ENCODE measurements at places on chromosomes 4 and X. TPM values are rescaled to one million over a fixed set of nuclear protein-coding genes. Genes with fewer than 3 reads are reported as not detected.

Gene SLC49A3
- total RNA-seq = 1.6 TPM

Gene FREM3
- 3.0 TPM for total RNA-seq

GRCh38 chrX:74422576-74423288, 1.4 kb downstream of the SLC16A2 start:
- no peaks in the 10 kb centered on the region for H3K27me3 ChIP-seq
- H3K4me3 ChIP-seq = peak overlapping the region; percentile 38
- H3K36me3 ChIP-seq = peaks cover 2% of the 10 kb centered on the region
- peak overlapping the region; percentile 95 for H3K27ac ChIP-seq
- no peak for DNase-seq

DNA sequence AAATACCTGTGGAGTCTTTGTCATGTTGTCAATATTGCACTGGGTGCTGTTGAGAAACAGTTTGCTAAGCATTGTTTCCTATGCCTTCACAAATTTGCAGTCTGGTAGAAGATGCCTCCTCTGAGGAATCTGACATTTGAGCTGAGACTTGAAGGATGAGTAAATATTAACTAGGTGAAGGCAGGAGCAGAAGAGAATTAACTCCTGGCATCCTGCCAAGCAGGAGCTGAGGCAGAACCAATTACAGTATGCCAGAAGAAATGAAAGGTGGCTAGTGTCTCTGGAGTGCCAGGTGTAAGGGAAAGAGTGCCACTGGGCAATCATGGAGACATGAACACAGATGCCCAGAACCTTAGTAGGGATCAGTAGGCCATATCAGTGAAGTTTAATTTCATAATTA, 1778.2 kb upstream of the PCDH10 start:
- DNase-seq = no peak
- no peaks in the 10 kb centered on the region for H3K4me1 ChIP-seq
- H3K36me3 ChIP-seq = no peaks in the 10 kb centered on the region

GRCh38 chr4:130257271-130257670, 1161.3 kb downstream of the C4orf33 start:
- no peak overlapping the region for H3K4me3 ChIP-seq
- no peak for DNase-seq
- H3K36me3 ChIP-seq = no peaks in the 10 kb centered on the region
- no peak overlapping the region for H3K27ac ChIP-seq

GRCh38 chrX:131279617-131280016, 9.5 kb downstream of the IGSF1 start:
- H3K27me3 ChIP-seq = peaks cover 19% of the 10 kb centered on the region
- DNase-seq = no peak
- H3K4me3 ChIP-seq = no peak overlapping the region
- H3K4me1 ChIP-seq = peaks cover 2% of the 10 kb centered on the region
- H3K27ac ChIP-seq = no peak overlapping the region

DNA sequence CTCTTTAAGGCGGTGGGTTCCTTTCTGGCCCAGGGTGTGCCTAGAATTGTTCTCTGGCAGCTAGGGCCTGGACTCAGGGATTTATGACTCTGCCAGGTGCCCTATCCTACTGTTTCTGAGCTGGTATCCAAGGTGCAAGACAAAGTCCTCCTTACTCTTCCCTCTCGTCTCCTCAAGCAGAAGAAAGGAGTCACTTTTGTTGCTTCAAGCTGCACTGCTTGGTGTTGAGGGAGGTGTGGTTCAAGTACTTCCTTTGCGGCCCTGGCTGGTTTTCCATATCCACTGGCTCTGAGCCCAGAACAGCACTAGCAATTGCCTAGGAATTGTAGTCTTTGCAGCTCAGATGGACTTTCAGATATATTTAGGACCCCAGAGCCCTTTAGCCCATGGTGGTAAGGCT, 39.3 kb downstream of the RTL3 start:
- H3K4me3 ChIP-seq = no peak overlapping the region
- H3K27ac ChIP-seq = no peak overlapping the region
- H3K36me3 ChIP-seq = no peaks in the 10 kb centered on the region
- H3K4me1 ChIP-seq = no peaks in the 10 kb centered on the region
- no peak for DNase-seq

DNA sequence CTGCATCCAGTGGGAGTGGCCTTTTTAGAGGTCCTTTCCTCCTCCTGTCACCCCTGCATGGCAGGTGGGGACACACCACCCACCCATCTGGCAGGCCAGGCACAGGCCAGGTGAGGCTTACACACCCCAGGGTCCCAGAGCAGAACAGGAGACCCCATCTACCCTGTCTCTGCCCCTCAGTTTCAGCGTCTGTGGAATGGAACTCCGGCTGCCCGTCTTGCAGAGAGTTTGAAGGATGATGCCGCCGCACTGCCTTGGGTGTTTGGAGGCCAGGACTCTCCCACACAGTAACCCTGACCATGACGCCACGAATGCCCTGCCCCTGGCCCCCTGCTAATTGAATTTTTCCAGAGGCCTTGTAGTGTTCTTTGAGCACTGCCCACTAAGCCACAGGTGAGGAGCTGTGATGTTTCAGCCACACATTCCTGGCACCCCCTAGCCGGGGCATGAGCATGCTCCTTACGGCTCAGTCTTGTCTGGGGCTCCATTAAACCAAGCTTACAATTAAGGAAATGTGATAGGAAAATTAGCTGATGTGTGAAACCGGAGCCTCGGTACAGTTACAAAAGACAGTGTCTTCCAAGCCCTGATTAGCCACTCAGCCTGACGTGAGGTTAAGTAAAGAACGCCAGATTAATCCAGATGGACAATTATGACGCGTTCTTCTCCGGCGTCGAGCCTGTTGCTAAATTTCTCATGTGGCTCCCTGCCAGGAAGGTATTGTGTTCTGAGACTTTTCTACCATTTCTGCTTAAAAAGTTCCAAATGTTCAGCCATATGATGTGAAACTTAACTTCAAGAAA, 39.3 kb downstream of the HMX1 start:
- H3K4me1 ChIP-seq = no peaks in the 10 kb centered on the region
- no peaks in the 10 kb centered on the region for H3K27me3 ChIP-seq
- DNase-seq = no peak
- H3K36me3 ChIP-seq = no peaks in the 10 kb centered on the region
